ENCODE measurements at places on chromosomes 3 and 15.

DNA sequence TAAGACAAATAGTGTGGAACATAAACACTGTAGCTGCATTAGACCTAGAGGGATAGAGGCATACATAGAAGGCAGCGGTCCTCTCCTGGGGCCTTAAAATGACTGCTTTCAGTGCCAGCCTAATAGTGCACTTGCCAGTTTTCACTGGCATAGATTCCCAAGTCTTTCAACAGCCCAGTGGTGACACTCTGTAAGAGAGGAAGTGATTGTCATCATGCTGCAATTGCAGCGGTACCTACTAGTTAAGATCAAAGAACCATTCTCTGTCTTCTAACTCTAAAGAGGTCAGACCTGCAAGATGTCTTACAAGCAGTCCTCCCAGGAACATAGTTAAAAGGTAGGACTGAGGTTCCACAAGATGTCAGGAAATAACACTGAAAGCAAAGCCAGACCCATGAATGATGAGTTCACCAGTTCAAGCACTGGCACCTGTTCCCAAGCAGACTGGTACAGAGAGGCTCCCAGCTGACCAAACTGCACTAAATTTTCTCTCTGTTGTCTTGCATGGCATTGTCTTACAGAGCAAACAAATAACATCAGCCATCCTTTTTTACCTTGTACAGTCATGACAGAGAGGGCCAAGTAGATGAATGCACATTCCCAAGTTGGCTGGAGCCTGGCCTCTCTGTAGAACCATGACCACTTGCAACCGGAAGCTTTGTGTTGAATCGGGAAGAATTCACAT is 100.5 kb upstream of the SKOR1 start:
- DNase-seq: no peak

GRCh38 chr3:74282202-74282601 is 332.3 kb downstream of the CNTN3 start:
- no peak for DNase-seq

- no peak for DNase-seq
Observed at GRCh38 chr15:71325481-71325880, 210.2 kb downstream of the THSD4 start.

DNA sequence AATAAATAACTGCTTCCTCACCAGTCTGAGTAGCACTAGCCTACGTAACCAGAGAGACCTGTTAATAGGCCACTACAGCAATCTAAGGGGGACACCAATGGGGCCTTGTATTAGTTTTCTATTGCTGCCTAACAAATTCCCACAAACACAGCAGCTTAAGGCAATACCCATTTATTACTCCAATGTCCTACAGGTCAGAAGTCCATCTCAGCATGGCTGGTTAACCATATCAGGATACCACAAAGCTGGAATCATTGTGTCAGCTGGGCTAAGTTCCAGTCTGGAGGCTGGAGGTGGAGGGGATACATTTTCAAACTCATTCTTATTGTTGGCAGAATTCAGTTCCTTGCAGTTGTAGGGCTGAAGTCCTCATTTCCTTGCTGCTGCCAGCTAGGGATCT is 331.9 kb downstream of the ULK4 start:
- no peak for DNase-seq

- no peak for DNase-seq
Observed at GRCh38 chr3:97265237-97266005, 451.0 kb downstream of the EPHA6 start.

Data from caudate nucleus (tissue), 63 donors.